T1000 (cell line): ENCODE measurements at places on chromosomes 3 and 15.

DNA sequence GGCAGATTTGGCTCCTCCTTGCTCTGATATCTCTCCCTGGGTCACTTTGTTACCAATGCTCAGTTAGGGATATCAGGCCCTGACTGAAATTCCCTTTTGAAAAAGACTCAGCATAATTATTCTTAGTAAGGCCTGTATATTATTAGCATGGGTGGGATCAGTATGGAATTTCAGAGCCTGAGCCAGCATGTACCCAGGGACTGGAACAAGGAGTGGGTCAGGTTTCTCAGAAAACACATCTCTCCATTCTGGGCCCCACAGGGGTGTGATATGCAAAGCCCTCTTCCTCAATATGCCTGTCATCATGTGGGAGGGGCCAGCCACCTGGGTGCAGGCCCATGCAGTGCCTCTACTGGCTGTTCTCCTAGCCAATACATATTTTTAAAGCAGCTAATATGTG, 423.2 kb downstream of the EPHB1 start:
- no peak for DNase-seq

DNA sequence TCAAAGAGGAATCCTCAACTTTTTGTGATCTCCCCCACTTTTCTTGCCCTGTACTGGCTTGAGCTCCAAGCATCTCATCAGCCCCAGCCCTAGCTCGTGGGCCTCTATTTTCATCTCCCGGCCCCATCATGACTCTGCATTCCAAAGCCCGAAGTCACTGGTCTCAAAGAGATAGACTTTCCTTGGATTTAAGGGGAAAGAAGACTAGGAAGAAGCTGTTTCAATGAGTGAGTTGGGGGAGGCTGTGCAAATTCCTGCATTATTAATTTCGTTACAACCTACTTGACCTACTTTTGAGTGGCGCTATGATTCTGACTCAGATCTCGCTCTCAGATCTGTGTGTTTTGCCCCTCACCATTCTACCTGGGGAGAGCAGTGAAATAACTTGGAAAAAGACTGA, 266.6 kb upstream of the TBL1XR1 start:
- DNase-seq: no peak

- DNase-seq: no peak
These were observed 4.8 kb downstream of the FBLN2 start for GRCh38 chr3:13553686-13554085.

- DNase-seq: no peak
These were observed 169.2 kb upstream of the ADAMTS9 start for GRCh38 chr3:64856977-64857516.

DNA sequence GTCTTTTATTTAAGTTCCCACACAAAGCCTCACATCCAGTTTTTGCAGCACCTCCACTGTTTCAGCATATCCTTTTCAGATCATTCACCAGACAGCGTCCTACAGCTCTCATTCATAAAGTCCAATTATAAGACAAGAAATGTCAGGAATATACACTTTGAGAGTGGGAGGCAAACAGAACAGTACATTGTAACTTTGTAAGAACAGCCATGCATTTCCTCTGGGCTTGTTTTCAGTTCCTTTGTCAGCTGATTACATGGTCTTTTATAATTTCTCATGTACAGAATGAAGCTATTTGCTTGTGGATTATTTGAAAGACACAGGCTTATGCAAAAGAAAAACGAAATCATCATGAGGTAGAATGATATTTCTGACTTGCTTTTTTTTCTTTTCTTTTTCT, 85.7 kb downstream of the SOX2 start:
- no peak for DNase-seq

DNA sequence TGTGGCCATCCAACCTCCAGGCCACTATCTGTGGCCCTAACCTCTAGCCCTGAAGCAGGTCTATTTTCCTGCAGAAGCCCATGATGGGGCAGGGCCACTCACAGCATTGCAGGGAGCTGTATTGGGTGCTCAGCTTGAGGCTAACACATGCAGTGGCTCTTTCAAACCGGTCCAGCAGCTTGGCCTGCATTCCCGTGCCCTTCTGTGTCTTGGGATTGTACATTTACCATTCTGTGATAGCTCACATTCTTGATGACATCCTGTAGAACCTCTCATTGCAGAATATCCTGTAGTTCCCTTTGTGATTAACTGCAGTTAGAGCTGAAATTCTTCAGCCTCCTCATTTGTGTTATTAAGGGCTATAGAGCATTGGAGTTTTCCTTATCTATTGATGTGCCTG, 60.8 kb upstream of the ANKRD34C start:
- no peak for DNase-seq
